ENCODE measurements at places on chromosomes 6 and 20. TPM values are rescaled to one million over a fixed set of nuclear protein-coding genes. Genes with fewer than 3 reads are reported as not detected.

NNAT gene
- total RNA-seq = 0.29 TPM

SLC2A10 gene
- total RNA-seq = not detected

FAM83C gene
- total RNA-seq = not detected

COMMD7 gene
- total RNA-seq = 43.0 TPM

SAMD5 gene
- not detected for total RNA-seq

MAP3K5 gene
- total RNA-seq = 13.4 TPM

TOMM6 gene
- total RNA-seq = 338 TPM

TAGAP gene
- total RNA-seq = 245 TPM

KCNK15 gene
- total RNA-seq = 1.1 TPM

HLA-F gene
- 314 TPM for total RNA-seq

BFSP1 gene
- 0.76 TPM for total RNA-seq

SLC24A3 gene
- not detected for total RNA-seq

CST3 gene
- 0.61 TPM for total RNA-seq

APOM gene
- 1.8 TPM for total RNA-seq

LTB gene
- 270 TPM for total RNA-seq

PAX1 gene
- total RNA-seq = not detected

TAAR6 gene
- total RNA-seq = not detected

MPIG6B gene
- total RNA-seq = not detected

SLC32A1 gene
- not detected for total RNA-seq

LAMA2 gene
- 0.65 TPM for total RNA-seq

CTCFL gene
- not detected for total RNA-seq

PNPLA1 gene
- total RNA-seq = not detected

NEURL2 gene
- total RNA-seq = 1.9 TPM

CST11 gene
- total RNA-seq = not detected

PACRG gene
- 0.36 TPM for total RNA-seq

EIF6 gene
- 232 TPM for total RNA-seq

ENPP3 gene
- total RNA-seq = 5.7 TPM

CTSZ gene
- total RNA-seq = 54.1 TPM

WFDC10B gene
- total RNA-seq = not detected

HCK gene
- 0.22 TPM for total RNA-seq

TFAP2D gene
- not detected for total RNA-seq

ISM1 gene
- total RNA-seq = 2.0 TPM

TRIM10 gene
- total RNA-seq = 0.05 TPM

OR2H2 gene
- total RNA-seq = not detected

DOP1A gene
- total RNA-seq = 7.1 TPM

GPR6 gene
- total RNA-seq = not detected

GPLD1 gene
- total RNA-seq = 0.39 TPM

TSHZ2 gene
- 26.0 TPM for total RNA-seq

NR2E1 gene
- not detected for total RNA-seq

MDFI gene
- not detected for total RNA-seq

SLC17A1 gene
- total RNA-seq = not detected

ZNF831 gene
- total RNA-seq = 3.4 TPM

ITPA gene
- 93.3 TPM for total RNA-seq

AURKA gene
- total RNA-seq = 39.2 TPM

TPD52L1 gene
- 0.29 TPM for total RNA-seq

GHRH gene
- total RNA-seq = not detected

TCP11 gene
- total RNA-seq = not detected

PRL gene
- not detected for total RNA-seq

MCCD1 gene
- total RNA-seq = not detected

OR2H1 gene
- not detected for total RNA-seq

BLCAP gene
- 30.9 TPM for total RNA-seq

DYNLT2 gene
- total RNA-seq = 2.2 TPM

SLC17A2 gene
- total RNA-seq = 0.10 TPM

C6orf58 gene
- 0.16 TPM for total RNA-seq

TMEM244 gene
- not detected for total RNA-seq

KCNQ5 gene
- total RNA-seq = 12.6 TPM

GPSM3 gene
- 82.5 TPM for total RNA-seq

STK35 gene
- total RNA-seq = 21.3 TPM

KIF13A gene
- total RNA-seq = not detected

Measured in activated T-helper 1 cell treated with anti-CD3 and anti-CD28 coated beads, Interleukin-12 subunit alpha, Interleukin-12 subunit beta, Interleukin-2, Interleukin-4 antibody, amounts not matched to agents 30 ng/mL and 10 ng/mL and 1 ng/mL, durations not matched to agents 14 hours and 24 hours and 36 hours (primary cell).